Activated naive CD8-positive, alpha-beta T cell treated with anti-CD3 and anti-CD28 coated beads for 36 hours (primary cell): ENCODE measurements at places on chromosomes 12 and 14. TPM values are rescaled to one million over a fixed set of nuclear protein-coding genes. Genes with fewer than 3 reads are reported as not detected.

- no peaks in the 10 kb centered on the region for H3K27me3 ChIP-seq
- no peak for DNase-seq
- H3K36me3 ChIP-seq = peaks cover 58% of the 10 kb centered on the region
- H3K4me3 ChIP-seq = peak overlapping the region; percentile 94
- H3K4me1 ChIP-seq = peaks cover 35% of the 10 kb centered on the region
Observed at GRCh38 chr12:56725723-56726102, 614 bp upstream of the NACA start.

- no peak for DNase-seq
- peaks cover 81% of the 10 kb centered on the region for H3K36me3 ChIP-seq
- H3K27ac ChIP-seq = peak overlapping the region; percentile 93
- peak overlapping the region; percentile 100 for H3K4me3 ChIP-seq
- H3K4me1 ChIP-seq = peaks cover 74% of the 10 kb centered on the region
Observed at GRCh38 chr12:6958609-6959057, 7.5 kb downstream of the PTPN6 start.

GRCh38 chr12:108519558-108519957 lies 4.5 kb downstream of the FICD start:
- no peak overlapping the region for H3K4me3 ChIP-seq
- no peaks in the 10 kb centered on the region for H3K27me3 ChIP-seq
- H3K36me3 ChIP-seq = peaks cover 13% of the 10 kb centered on the region
- H3K27ac ChIP-seq = no peak overlapping the region

GRCh38 chr12:6078398-6079096 lies 45.9 kb downstream of the VWF start:
- H3K36me3 ChIP-seq = peaks cover 2% of the 10 kb centered on the region
- no peak overlapping the region for H3K4me3 ChIP-seq
- H3K27me3 ChIP-seq = peaks cover 25% of the 10 kb centered on the region
- H3K4me1 ChIP-seq = peaks cover 19% of the 10 kb centered on the region
- H3K27ac ChIP-seq = no peak overlapping the region

ERP27 gene
- total RNA-seq = 1.6 TPM
